Stimulated activated CD4-positive, alpha-beta T cell treated with anti-CD3 and anti-CD28 coated beads, Interleukin-12 subunit alpha, Interleukin-12 subunit beta, amount 100 ng/mL, for 48 hours (primary cell): ENCODE measurements at places on chromosomes 16 and 17.

GRCh38 chr16:65121870-65122723 is at the start of gene CDH11:
Gene CDH11 (minus strand): TSS chr16:65122063. CDS start chr16:65004869, 117,194 bp downstream.
- DNase-seq, result no peak

DNA sequence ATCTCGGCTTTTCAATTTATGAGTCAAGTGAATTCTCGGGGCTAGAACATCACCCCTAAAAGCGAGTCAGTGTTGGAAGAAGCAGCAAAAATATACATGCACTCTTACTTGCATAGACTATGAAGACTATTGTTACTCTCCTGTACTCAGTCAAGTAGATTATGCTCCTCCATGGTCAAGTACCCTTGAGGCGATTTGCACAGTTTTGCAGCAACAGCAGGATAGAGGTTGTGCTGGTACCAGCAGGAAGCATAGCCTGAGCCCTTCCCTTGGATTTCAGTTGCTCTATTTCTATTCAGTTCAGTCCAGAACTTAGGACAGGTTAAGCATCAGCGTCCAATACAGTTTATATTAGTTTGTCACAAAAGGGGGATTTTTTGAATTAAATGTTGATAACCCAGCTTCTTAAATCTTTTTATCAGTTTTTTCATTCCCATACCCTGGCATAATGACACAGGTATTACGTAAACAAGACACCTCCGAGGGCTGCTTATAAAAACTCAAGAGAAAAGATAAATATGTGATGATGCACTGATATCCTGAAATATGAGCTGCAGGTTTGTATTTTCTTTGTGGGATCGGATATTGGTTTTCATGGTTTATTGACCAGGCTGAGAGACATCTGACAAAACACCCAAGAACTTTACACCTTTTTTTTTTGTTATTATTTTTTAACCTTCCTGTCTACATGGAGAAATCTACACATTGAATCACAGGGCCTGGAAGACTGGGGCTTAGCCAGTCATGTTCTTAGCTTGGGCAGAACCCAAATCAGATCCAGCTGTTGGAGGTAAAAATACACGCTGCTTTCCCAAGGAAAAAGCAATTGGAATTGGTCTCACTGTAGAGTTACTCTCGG is 144.1 kb downstream of the PITPNC1 start:
- DNase-seq, result no peak

DNA sequence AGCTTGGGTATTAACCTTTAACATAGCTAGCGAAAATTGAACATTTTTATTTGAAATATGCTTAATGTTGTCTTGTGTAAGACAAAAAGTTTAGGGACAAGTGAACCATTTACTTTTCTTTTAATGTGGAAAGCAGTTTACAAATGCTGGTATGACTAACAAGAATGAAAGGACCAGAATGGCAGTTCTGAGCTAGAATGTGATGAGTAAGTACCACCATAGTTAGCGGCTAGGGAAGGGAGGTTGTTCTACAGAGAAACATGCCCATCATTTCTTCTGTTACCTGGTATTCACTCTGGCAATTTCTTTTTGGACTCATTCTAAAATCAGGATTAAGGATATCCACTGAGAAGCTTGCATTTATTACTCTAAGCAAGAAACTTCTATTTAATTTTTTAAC is 121.1 kb downstream of the WWOX start:
- no peak for DNase-seq

- no peak for DNase-seq
Observed at GRCh38 chr16:82625066-82625968, 1.5 kb upstream of the CDH13 start.

DNA sequence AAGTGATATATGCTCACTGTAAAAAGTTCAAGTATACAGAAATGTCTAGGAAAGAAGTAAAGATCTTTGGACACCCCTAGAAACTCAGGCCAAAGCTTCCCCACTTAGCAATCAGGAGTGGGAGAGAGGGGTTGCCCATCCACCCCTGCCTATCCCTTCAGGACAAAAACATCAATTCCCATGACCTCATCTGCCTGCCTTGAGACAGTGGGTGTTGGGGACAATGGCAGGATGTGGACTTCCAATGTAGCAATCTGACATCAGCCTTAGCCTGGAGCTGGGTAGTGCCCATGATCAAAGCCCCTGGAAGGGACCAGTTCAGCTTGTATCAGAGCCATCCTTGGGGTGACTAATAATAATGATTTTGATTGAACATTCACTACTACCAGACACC is 18.1 kb downstream of the ITPRIPL2 start:
- no peak for DNase-seq

- no peak for DNase-seq
Observed at GRCh38 chr17:48093341-48094045, 7.8 kb downstream of the CBX1 start.
